ENCODE measurements at places on chromosomes 5 and 9. TPM values are rescaled to one million over a fixed set of nuclear protein-coding genes. Genes with fewer than 3 reads are reported as not detected.

PCDHGB5 gene
- polyA plus RNA-seq: not detected

ABITRAM gene
- polyA plus RNA-seq: 31.1 TPM

TLE4 gene
- 4.2 TPM for polyA plus RNA-seq

KIF24 gene
- 0.23 TPM for polyA plus RNA-seq

MOB3B gene
- polyA plus RNA-seq: 5.7 TPM

WDR38 gene
- polyA plus RNA-seq: not detected

TMEM174 gene
- not detected for polyA plus RNA-seq

HTR1A gene
- not detected for polyA plus RNA-seq

INSL6 gene
- 2.3 TPM for polyA plus RNA-seq

ANKRD18A gene
- polyA plus RNA-seq: 1.4 TPM

B4GALT1 gene
- 1.4 TPM for polyA plus RNA-seq

KDM4C gene
- polyA plus RNA-seq: 7.4 TPM

ANKRD55 gene
- 1.8 TPM for polyA plus RNA-seq

IRX4 gene
- polyA plus RNA-seq: not detected

GARIN3 gene
- polyA plus RNA-seq: 0.70 TPM

TEX48 gene
- not detected for polyA plus RNA-seq

GNA14 gene
- polyA plus RNA-seq: 7.1 TPM

SERF1A gene
- polyA plus RNA-seq: 53.3 TPM

GABRG2 gene
- polyA plus RNA-seq: 568 TPM

NPM1 gene
- polyA plus RNA-seq: 959 TPM

PCDHB12 gene
- polyA plus RNA-seq: 2.6 TPM

IFNA13 gene
- not detected for polyA plus RNA-seq

Data from Purkinje cell (primary cell).